ENCODE measurements at places on chromosomes 13 and 19. TPM values are rescaled to one million over a fixed set of nuclear protein-coding genes. Genes with fewer than 3 reads are reported as not detected.

CEACAM3 gene
- not detected for polyA plus RNA-seq

- DNase-seq = no peak
Observed at GRCh38 chr19:39737351-39737750, 478 bp downstream of the CLC start.

DNA sequence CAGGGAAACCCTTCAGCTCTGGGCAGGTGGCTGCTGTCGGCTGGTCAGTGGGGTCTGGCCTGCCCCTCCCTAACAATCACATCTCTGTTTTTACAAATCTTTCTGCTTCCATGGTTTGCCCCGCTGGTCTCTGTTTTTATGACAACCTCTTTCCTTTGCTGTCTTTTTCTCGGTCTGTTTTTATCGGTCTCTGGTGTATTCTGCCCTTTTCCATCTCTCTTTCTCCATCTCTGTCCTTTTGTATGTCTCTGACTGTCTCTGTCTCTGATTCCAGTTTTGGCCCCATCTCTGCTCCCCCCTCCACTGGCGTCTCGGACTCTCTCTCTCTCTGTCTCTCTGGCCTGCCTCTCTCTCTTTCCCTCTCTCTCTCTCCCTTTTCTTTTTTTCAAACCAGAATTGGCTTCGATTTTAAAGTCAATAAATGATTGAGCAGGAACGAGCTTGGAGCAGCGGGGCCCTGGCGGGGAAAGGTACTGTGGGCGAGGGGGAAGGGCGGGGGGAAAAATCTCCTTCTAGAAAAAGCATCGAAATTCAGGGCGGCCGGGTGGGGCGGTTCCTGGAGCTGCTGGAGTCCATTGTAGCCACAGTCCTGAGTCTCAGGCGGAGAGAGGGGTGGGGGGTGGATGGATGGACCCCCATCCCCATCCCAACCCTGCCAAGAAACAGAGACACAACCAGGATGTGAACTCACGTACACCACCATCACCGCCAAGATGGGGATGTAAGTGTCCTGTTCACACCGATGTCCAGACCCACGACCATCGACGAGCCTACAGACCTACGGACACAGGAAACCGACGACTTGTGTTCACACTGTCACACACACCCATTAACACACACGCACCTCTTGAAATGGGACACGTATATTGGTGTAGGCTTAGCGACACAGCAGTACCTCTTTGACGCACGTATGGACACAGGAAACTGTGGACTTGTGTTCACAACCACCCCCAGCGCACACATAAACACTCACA lies 3.0 kb downstream of the NFIX start:
- DNase-seq = no peak

- no peak for DNase-seq
Observed at GRCh38 chr13:39951301-39951700, 295.8 kb downstream of the COG6 start.

FXYD1 gene
- polyA plus RNA-seq = 3.8 TPM

Data from BJ (cell line).